ENCODE measurements at places on chromosomes 2 and 18.

GRCh38 chr2:239034561-239035341 is 186.9 kb downstream of the TWIST2 start:
- DNase-seq = no peak

- no peak for DNase-seq
Observed at GRCh38 chr2:26850505-26850904, 2.6 kb downstream of the DPYSL5 start.

- no peak for DNase-seq
Observed at GRCh38 chr2:181857483-181857882, 34.0 kb upstream of the ITPRID2 start.

DNA sequence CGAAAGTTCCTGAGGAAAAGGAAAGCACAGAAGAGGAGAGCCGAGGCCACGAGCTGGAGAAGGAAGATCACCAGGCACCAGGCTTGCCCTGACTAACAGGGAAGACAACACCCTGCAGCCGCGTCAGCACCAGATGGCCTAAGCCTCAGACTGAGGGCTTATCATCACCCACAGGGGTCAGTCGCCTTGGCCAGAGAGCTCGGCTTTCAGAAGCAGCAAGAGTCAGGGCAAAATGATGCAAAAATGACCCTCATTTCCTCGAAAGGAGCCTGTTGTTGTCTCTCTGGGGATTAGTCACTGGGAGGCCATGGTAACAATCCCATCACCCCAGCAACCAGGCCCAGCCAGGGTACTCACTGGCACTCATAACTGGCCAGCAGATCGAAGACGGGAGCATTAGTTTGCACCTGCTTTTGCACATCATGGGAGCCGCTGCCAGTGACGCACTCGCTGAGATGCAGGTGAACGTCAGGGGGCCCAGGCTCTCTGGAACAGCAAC is 42.7 kb upstream of the ZFP36L2 start:
- DNase-seq = peak; percentile 60

- peak; percentile 92 for DNase-seq
Observed at GRCh38 chr18:77108001-77108692, 24.4 kb downstream of the MBP start.

- DNase-seq = peak; percentile 40
Observed at GRCh38 chr2:191249156-191249813, 4.1 kb downstream of the MYO1B start.

DNA sequence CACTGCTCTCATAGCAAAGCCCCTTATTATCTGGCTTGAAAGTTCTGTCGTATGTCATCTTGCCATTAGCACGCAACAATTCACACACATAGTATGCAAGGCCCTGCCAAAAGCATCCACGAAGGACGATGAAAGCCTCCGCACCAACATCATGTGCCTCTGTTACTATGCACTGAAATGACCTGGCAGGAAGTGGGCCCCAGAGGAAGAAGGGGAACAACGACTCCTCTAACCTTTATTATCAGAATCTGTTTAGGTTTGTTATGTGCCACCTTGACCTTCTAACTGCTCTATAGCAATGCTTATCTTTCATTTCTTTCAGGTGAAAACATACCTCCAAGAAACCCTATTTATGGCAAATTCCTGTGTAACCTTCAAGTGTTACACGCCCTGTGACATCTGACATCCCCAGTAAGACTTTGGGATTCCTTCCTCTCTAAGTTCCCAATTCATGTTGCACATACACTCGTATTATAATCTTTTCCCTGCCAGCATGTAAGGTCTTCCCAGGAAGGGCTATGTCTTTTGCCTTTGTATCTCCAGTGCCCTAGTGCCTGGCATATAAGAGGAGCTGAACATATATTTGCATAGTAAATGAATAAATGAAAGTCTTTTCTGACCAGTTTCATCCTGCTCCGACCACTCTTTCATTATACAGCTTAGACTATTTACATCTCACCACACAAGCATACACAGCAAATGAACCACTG is 7.0 kb upstream of the NDUFV2 start:
- peak; percentile 61 for DNase-seq

GRCh38 chr2:183093857-183094657 is 15.5 kb downstream of the DUSP19 start:
- DNase-seq = no peak

DNA sequence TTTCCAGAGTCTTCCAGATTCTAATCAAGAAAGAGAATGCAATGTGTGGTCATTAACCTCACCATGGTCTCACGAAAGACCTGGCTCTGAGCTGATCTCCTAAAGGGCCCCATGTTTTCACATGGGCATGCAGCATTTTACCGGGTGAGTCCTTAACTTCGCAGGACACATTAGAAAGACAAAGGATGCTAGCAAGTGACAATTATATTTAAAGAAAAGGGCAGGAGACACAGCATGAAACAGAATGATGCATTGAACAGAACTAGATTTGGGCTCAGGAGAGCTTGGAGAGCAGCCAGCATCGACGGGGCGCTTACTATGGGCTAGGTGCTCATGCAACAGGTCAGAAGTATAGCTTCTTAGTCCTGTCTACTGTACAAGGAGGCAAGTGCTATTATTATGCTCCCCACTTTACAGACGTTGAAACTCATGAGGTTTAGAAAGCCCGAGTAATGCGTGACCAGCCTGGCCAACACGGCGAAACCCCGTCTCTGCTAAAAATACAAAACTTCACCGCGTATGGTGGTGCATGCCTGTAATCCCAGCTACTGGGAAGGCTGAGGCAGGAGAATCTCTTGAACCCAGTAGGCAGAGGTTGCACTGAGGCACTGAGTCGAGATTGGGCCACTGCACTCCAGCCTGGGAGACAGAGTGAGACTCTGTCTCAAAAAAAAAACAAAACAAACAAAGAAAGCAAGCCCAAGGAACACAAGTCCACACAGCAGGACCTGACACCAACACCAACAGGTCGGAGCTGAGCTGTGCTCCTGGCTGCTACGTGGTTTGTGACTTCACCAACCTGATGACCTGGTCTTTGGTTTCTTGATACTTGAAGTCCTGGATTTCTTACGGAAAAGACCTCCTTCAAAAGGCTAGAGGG is 16.1 kb downstream of the MBP start:
- DNase-seq = no peak

DNA sequence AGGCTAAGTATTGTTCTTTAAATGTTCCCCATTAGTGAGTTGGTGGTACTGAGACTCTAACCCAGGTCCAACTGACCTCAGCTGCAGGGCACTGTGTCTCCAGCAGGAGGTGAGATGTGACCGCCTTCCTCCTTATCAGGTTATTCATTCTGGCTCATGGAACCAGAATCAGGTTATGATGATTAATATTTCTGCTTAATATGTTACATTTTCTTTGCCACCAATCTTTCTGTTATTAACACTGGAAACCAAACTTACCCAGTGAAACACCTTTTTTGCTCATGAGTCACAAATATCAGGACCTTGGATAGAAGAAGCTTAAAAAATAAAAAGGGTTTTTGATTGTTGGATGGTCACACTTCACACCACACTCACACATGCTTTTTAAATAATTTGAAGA is 85.4 kb downstream of the DPP4 start:
- no peak for DNase-seq

DNA sequence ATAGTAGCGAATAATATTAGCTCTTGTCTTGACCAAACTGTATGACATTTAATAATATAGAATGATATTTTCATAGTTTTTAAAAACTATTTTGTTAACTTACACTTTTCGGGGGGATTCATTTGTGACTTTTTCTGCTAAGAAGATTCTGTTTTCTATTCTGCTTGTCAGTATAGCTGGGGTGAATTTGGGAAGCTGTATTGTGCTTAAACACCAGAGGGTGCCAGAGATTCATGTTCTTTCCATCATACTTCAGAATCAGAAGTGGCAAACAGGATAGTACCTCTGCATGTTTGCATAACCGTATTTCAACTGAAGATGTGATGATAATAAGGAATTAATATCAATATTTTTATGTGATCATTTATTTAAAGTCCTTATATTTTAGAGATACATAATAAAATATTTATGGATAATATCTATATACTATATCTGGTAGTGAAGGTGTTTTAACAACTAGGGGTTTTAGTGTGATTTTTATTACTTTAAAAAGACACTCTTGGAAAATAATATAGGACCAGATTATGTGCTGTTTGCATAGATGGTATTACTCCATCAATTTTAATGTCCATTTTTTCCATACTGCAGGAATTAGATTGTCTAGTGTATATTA is 81.0 kb downstream of the TAF4B start:
- DNase-seq = peak; percentile 76

GRCh38 chr18:3067165-3067661 is 54.3 kb upstream of the LPIN2 start:
- no peak for DNase-seq

DNA sequence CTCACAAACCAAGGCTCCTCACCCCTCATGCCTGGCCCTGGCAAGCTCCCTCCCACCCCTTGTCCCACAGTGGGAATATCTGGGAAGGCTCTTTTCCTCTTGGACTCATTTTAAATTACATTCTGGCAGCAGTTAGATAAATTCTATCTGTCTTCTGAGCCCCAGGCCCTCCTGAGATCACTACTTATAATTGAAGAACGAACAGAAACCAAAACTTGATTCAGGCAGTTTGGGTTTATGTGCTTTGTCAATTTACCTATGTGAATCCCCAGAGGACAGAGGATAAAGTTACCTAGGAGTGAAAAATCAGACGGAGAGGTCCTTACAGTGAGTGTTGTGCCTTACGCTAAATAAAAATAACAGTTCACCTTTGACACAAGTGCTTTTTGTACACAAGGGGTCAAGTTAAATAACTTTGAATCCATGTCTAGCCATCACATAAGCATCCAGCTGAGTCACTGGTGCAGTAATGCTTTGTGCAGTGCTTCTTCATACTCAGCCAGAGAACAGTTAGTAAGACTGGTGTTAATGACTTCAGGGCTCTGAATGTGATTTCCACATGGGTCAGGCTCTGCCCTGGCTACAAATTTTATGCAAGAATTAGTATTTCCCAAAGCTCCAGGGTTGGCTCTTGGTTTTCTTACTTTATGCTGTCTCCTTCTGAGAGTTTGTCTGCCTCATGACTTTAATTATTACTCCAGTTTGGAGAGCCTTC is 329.3 kb downstream of the INSIG2 start:
- DNase-seq = no peak
